SHP77 treated with DMSO at 0.1 percent for 48 hours (cell line): ENCODE measurements at places on chromosomes 4 and X.

DNA sequence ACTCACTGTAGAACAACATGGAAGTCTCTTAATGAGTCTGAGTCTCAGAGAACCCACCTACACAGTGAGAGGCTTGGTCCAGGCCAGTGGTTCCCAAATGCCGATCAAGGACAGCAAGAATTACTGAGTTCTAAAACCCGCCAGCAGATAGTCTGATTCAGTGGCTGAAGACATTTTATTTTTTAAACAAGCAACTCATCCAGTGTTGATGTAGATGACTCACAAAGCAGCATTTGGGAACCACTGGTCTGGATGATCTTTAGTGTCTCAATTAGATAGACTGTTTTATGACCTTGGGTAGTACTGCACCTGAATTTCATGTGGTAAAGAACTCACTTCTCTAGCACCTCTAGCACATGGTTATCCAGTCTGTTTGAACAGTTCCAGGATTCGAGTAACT lies 193.6 kb downstream of the FBXW7 start:
- DNase-seq = no peak

- DNase-seq = no peak
Measured at GRCh38 chrX:38694394-38694793, 106.9 kb upstream of the MID1IP1 start.

GRCh38 chr4:14254252-14254651 lies 626.7 kb upstream of the BOD1L1 start:
- no peak for DNase-seq

- no peak for DNase-seq
Measured at GRCh38 chrX:103519389-103519788, at the start of gene RAB40A. Gene RAB40A, minus strand, starts transcription at chrX:103519489. Its CDS starts 18,733 bp downstream, at chrX:103500756.

- DNase-seq = no peak
Measured at GRCh38 chr4:69490271-69490670, 5.4 kb downstream of the UGT2B4 start.

DNA sequence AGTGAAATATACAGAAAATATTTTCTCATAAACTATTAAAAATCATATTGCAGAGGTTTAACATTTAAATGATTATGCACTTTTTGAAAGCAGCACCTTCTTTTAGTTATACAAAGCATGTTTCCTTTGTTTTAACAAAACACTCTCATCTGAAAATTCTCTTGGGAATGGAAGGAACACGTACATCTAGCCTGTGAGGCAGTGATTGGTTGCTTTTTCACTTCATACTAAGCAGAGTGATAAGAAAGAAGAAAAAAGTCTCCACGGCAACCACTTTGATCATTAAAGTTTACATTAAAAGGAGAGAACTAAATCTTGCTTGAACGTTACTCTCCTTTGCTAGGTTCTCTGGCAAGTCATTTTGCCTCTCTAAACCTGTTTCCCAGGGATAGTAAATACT lies 41.7 kb upstream of the H2AZ1 start:
- DNase-seq = no peak

DNA sequence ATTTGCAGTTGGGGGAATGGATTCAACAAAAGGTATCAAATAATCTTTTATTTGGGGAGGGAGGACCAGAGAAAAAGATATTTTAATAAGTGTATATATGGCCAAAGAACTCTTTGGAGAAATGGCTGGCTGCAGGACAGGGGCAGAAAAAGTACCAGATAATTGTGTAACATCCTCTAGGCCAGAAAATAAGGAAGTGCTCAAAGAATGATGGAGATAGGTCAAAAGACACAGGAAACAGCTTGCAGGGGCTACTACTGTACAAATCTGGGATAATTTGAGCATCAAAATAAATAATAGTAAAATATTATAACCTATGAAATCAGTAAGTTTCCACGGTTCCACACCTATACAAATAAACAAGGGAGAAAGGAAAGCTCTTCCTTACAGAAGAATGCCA lies 34.8 kb downstream of the KLHL5 start:
- no peak for DNase-seq

DNA sequence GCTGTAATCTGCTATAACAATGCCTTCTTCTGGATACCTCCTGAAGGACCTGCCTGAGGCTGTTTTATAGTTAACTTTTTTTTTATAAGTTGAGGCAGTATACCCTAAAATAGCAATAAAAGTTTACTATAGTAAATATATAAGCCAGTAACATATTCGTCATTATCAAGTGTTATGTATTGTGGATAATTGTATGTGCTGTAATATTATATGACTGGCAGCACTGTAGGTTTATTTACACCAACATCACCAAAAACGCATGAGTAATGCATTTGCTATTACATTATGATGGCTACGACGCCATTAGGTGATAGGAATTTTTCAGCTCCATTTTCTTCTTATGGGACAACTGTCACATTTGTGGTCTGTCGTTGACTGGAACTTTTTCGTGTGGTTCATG lies 237.2 kb upstream of the PITX2 start:
- no peak for DNase-seq
